ENCODE measurements at places on chromosomes 2 and 18.

- H3K4me1 ChIP-seq, result no peaks in the 10 kb centered on the region
- no peak overlapping the region for H3K27ac ChIP-seq
- H3K36me3 ChIP-seq, result no peaks in the 10 kb centered on the region
- H3K4me3 ChIP-seq, result no peak overlapping the region
- DNase-seq, result no peak
These were observed 363.3 kb downstream of the ZNF516 start for GRCh38 chr18:76131738-76132137.

GRCh38 chr18:54173250-54173649 lies 51.2 kb downstream of the MBD2 start:
- no peak overlapping the region for H3K27ac ChIP-seq
- no peaks in the 10 kb centered on the region for H3K27me3 ChIP-seq
- no peaks in the 10 kb centered on the region for H3K4me1 ChIP-seq
- no peak overlapping the region for H3K4me3 ChIP-seq
- H3K36me3 ChIP-seq, result peaks cover 4% of the 10 kb centered on the region

DNA sequence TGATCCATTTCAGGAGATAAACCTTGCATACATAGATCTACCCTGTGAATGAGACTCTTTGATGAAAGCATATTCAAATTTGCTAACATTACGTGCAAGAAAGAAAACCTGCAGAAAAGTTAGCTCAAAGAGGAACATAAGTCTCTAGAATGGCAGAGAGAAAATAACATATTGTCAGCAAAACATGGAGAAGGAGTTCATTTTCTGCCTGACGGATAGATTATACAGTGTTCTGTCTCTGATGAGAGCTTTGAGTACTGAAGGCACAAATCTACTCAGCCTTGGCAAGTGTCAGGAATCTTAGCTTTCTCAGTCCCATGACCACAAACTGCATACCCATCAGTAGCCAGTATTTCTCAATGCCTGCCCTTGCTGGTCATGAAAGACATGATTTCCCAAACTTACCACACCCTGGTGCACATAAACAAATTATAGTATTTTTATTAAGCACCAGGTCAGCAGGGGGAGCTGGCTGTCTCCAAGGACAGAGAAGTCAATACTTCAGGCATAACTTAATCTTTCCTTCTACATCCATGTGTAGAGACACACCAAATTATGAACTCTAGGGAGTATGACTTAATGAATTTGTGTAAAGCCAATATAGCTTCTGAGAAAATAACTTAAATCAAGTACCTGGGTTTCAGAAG lies 401.2 kb upstream of the SOX11 start:
- no peaks in the 10 kb centered on the region for H3K36me3 ChIP-seq
- H3K27me3 ChIP-seq, result no peaks in the 10 kb centered on the region
- H3K4me3 ChIP-seq, result no peak overlapping the region
- no peaks in the 10 kb centered on the region for H3K4me1 ChIP-seq

- no peak for DNase-seq
- H3K4me1 ChIP-seq, result no peaks in the 10 kb centered on the region
- H3K36me3 ChIP-seq, result no peaks in the 10 kb centered on the region
- H3K4me3 ChIP-seq, result no peak overlapping the region
- H3K27me3 ChIP-seq, result no peaks in the 10 kb centered on the region
These were observed 417.0 kb downstream of the TXNL1 start for GRCh38 chr18:56221195-56222065.

GRCh38 chr18:3441290-3441689 lies 8.7 kb upstream of the TGIF1 start:
- no peaks in the 10 kb centered on the region for H3K27me3 ChIP-seq
- H3K4me3 ChIP-seq, result no peak overlapping the region
- DNase-seq, result peak; percentile 30

- H3K27ac ChIP-seq, result no peak overlapping the region
- no peaks in the 10 kb centered on the region for H3K4me1 ChIP-seq
- H3K27me3 ChIP-seq, result no peaks in the 10 kb centered on the region
- DNase-seq, result no peak
- H3K36me3 ChIP-seq, result no peaks in the 10 kb centered on the region
- no peak overlapping the region for H3K4me3 ChIP-seq
These were observed 687.1 kb downstream of the DPP10 start for GRCh38 chr2:115129536-115129935.
